ENCODE measurements at places on chromosomes 16 and 17. TPM values are rescaled to one million over a fixed set of nuclear protein-coding genes. Genes with fewer than 3 reads are reported as not detected.

PRSS21 gene
- total RNA-seq, result not detected

DCTN5 gene
- 89.7 TPM for total RNA-seq

ABCC6 gene
- 0.23 TPM for total RNA-seq

RNF166 gene
- 10.8 TPM for total RNA-seq

KRTAP2-1 gene
- not detected for total RNA-seq

SOX15 gene
- 1.4 TPM for total RNA-seq

CCL4L2 gene
- 0.46 TPM for total RNA-seq

MYH2 gene
- total RNA-seq, result under 0.01 TPM

PRAC2 gene
- not detected for total RNA-seq

PRCD gene
- 5.3 TPM for total RNA-seq

TRAF4 gene
- 39.7 TPM for total RNA-seq

CLEC10A gene
- total RNA-seq, result not detected

OR1F1 gene
- total RNA-seq, result 0.69 TPM

CDH13 gene
- 42.7 TPM for total RNA-seq

LPO gene
- 0.23 TPM for total RNA-seq
